ENCODE measurements at places on chromosomes 1 and 21. TPM values are rescaled to one million over a fixed set of nuclear protein-coding genes. Genes with fewer than 3 reads are reported as not detected.

KRTAP13-2 gene
- total RNA-seq: not detected

TAS1R1 gene
- total RNA-seq: 7.5 TPM

EPRS1 gene
- 83.8 TPM for total RNA-seq

ALPL gene
- 14.9 TPM for total RNA-seq

- DNase-seq: no peak
Observed at GRCh38 chr1:118828038-118828437, 160.1 kb downstream of the TBX15 start.

DNA sequence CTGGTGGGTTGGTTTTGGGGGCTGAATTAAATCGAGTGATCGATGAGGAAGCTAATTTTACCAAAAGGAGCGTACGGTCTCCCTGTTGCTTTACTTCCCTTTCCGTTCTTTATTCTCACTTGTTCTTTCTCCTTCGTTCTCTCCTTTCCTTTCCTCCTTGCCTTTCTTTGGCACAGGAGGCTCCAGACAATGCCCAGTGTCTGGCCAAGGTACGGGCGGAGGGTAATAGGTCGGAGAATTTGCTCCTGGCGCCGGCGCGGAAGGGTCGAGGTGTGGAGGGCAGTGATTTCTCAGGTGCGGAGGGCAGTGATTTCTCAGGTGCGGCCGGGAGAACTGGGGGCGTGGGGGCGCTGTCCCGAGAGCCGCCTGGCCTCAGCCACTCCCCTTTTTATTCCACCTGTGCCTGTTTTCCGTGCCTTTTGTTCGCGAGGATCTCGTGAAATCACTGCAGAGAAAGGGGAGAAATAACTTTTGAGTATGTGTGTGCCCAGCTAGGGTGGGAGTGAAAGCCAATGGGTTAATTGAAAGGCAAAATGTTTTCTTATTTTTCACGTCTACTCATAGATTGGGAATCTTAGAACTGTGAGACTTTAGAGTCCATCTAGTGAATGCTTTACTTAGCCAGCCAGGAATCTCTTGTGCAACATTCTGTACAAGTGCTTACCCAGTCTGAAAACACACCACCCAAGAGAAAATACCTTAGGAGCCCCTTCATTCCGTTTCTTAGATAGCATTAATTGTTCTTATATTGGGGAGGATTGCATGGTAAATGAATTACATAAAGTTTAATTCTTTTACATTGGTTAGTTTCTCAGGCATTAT is 1.3 kb downstream of the FNBP1L start:
- DNase-seq: no peak

DNA sequence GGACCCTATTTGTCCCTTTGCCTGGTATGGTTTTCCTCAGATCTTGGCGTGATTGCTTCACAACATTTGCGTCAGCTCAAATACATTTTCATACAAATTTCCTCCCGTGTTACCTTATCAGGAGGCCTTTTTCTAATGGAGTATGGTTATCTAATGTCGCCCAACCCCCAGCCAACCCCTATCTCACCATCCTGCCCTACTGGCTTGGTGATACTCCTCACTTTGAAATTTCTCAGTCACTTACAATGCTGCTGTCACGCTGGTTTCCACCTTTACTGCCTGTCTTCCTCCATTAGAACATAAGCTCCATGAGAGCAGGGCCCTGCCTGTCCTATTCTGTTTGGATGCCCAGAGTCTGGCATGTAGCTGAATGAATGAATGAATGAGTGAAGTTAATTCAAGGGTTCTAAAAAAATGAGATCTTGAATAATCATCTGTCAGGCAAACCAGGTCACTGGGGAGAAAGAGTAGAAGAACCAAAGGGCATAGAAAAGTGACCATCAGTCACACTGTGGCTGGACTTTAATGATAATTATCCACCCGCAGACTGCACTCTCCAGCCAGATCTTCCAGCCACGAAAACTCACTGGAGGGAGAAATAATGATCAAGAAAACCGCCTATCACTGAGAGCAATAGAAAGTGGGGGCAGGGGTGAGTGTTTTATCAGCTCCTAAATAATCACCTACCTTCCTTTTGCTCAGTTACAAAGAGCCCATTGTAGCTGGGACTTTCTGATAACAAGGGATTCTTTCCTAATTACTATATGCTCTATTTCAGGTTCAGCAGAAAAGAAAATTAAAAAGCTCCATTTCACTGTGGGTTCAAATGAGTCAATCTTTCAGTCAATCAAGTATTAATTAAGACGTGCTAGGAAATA is 21.3 kb downstream of the KIAA0040 start:
- no peak for DNase-seq

GRCh38 chr1:218341325-218341724 is 3.8 kb upstream of the TGFB2 start:
- DNase-seq: no peak

Data from myocyte (in vitro differentiated cells).